ENCODE measurements at places on chromosomes 7 and 10.

GRCh38 chr10:7193369-7193768 is 217.5 kb downstream of the SFMBT2 start:
- DNase-seq, result no peak

DNA sequence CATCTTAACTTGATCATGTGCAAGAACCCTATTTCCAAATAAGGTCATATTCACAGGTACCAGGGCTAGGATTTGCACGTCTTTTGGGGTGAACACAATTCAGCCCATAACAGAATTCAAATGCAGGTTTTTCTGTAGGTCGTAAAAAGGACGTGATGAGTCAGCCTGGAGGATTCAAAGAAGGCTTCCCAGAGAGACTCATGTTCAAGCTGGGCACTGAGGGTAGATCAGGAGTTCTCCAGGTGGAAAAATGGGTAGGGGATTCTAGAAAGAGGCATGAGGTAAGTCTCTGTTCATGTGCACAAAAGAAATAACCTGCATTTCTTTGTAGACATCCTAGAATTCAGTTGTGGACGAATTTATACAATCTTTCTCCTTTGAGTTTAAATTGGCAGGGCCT is 160.4 kb downstream of the RPS24 start:
- no peak for DNase-seq

- DNase-seq, result no peak
Observed at GRCh38 chr10:13104697-13105096, 4.7 kb downstream of the OPTN start.

DNA sequence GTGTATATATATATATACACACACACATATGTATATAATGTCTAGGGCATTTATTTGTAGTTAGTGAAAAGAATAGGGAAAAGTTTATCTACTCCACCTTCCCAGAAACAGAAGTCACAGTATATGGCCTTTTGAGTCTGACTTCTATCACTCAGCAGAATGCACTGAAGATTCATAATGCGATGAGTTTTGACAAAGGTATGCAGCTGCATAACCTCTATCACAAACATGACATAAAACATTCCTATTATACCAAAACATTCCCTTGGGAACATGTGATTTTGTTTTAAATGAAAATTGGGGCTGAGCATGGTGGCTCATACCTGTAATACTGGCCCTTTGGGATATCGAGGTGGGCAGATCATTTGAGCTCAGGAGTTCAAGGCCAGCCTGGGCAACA is 137.3 kb upstream of the EEPD1 start:
- no peak for DNase-seq

- DNase-seq, result no peak
Observed at GRCh38 chr10:15485684-15486316, 114.7 kb upstream of the FAM171A1 start.

GRCh38 chr7:127041689-127042452 is 210.9 kb downstream of the GRM8 start:
- DNase-seq, result no peak

DNA sequence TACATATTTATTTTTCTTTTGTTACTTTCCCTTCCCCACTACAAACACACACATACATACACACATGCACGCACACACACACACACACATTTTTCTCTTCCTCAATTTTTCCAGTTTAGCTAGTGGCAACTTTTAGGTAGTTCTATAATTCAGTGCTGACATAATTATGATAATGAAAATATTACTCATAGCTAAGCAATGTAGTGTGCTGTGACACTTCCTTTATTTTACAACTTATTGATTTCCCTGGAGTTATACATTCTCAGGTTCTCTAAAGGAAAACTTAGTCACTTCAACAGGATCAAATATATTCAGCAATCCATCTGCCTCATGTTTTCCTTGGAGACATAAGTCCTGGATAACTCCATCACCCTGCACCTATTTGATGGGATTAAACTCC is 151.6 kb downstream of the CACNA2D1 start:
- no peak for DNase-seq

DNA sequence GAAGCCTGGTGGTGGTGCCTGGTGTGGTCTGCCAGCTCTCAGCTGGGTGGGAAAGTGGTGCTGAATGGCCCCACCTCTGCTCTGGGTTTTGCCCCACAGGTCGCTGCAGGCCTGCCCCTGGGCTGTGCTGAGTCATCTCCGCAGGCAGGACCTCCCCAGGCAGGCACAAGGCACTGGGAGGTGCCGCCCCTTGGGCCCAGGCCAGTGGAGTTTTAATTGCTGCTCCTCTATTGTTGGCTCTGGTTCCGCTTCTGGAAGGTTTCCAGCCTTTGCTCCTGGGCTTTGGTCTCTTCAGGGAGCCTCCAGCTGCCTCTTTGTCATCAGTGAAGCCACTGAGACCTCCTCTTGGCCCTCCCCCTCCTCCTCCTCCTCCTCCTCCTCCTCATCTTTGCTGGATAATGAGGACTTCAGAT is 180.3 kb upstream of the GRB10 start:
- no peak for DNase-seq

GRCh38 chr7:43905956-43906330 is 453 bp downstream of the URGCP start:
- DNase-seq, result no peak

DNA sequence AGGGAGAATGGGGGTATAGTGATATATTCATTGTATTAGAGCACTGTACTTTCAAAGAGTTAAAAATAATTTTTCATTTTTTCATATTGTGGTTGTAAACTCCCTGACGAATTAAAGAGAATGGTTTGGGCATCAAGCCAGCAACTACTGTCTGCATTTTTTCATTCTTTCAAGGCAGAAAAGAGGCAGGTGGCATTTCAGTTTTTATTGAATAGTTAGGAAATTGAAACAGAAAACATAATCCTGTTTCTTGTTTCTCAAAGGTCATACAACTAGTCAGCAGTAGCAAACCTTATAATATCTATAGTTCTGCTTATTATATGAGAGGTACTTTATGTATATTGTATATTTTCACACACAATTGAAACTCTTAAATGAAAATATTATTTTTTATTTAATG is 303.9 kb upstream of the KCND2 start:
- DNase-seq, result no peak

Measured in forelimb muscle (tissue), 1 donor.